HFF-Myc (cell line): ENCODE measurements at places on chromosomes 1 and 21.

DNA sequence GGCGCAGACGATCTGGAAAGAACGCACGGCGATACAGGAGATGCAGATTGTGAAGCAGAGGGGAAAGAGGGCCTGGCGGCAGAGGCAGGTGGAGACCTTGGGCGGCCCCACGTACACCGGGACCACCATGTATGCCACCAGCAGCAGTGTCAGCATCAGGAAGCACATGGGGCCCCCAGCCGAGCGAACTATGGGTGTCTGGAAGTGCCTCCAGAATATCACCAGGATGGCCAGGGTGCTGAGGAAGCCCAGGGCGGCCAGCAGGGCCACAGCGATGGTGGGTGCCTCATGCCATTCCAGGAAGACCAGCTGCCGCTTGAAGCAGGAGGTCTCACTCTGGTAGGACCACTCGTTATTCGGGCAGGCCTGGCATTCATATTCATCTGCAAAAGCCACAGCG is 19.3 kb downstream of the TAS1R2 start:
- no peak for DNase-seq

DNA sequence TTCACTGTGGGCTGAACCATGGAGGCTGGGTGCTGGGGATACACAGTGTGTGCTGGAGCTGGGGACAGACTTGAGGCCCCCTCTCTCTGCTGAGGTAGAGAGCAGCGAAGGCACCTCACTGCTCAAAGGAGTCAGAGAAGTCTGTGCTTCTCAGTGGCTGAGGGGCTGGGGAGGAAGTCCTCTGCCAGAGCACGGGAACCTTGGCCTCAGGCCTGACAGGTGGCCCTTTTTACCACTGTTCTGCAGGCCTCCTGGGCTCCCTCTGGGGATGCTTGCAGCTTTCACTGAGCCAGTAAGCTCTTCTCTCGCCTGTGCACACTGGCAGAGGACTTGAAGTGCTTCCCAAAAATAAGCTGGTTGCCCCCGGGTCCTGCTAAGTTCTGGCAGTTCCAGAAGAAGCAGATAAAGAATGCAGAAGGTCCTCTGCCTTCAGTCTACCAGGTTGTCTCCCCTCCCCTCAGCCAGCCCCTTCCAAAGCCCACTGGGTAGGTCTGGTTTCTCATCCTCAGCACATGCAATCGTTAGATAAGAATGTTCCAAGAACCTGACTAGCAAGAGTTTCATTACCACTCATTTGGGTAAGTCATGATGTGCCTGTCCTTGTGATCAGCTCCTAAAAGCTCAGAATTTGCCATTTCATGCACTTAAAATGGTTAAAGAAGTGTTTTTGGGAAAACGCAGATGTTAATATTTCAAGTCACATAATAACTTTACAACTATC is 53.9 kb downstream of the TENT5C start:
- no peak for DNase-seq

GRCh38 chr1:69485616-69486015 is 82.1 kb upstream of the LRRC7 start:
- no peak for DNase-seq

DNA sequence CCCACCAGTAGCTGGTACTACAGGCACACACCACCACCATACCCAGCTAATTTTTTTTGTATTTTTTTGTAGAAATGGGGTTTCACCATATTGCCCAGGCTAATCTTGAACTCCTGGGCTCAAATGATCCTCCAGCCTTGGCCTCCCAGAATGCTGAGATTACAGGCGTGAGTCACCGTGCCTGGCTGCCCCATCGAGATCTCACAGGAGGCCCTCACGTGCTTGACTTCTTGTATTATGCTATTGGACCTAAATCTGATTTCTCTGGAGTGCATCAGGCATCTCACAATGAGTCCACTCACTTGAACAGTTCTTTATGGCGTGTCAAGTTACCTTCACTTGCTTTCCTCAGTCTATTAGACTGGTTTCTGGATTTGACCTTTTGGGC is 9.3 kb upstream of the RSRP1 start:
- DNase-seq, result no peak

DNA sequence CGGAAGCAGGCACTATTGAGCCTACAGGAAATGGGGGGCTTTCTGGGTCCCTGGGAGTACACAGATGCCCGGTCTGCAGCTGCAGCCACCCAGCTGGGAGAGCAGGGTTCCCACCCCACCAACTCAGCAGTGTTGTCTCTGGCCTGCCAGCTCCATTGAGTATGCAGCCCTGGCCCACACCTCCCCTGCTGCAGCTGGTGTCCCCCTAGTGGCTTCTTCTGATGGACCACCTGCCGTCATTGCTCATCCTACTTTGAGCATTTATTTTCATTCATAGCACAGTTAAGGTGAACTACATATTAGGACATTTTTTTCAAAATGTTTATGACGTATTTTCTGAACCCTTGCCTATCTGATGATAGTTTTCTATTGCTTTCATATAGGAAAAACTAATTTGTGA is 189.8 kb upstream of the LYPLAL1 start:
- DNase-seq, result no peak

DNA sequence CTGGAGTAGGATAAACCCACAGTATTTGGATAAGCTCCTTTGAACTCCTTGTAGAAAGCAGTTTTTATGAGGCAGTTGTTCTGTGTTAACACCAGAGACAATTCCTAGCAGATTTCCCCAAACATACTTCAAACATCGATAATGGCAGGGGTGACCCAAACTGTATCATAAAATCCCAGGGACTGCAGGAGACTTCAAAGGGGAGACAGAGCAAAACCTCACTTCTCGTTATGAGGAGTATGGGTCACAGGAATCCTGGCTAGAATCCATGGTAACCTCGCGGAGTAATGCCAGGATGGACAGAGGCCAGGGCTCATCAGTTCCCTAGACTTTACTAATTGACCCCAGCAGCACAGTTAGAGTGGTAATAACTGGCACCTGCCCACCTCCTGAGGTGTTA is 148.0 kb downstream of the DHRS3 start:
- no peak for DNase-seq

DNA sequence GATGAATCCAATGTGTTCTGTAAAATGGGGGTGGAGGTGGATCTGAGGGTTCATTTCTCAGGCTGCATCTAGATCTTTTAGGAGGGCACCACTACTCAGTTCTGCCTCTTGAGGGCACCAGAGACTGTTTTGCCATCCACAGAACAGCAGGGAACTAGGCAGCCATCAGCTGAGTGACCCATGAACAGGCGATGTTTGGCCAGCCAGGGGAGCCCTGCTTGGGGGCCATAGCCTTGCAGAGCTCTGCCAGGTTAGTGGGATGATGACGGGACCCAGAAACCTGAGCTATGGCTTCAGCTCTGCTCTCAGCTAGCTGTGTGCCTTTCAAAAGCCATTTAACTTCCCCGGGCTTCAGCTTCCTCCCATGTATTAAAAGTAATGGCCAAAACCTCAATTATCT is 13.4 kb upstream of the NOS1AP start:
- peak; percentile 66 for DNase-seq

- DNase-seq, result no peak
Measured at GRCh38 chr1:229383961-229384360, 41.1 kb upstream of the CCSAP start.

DNA sequence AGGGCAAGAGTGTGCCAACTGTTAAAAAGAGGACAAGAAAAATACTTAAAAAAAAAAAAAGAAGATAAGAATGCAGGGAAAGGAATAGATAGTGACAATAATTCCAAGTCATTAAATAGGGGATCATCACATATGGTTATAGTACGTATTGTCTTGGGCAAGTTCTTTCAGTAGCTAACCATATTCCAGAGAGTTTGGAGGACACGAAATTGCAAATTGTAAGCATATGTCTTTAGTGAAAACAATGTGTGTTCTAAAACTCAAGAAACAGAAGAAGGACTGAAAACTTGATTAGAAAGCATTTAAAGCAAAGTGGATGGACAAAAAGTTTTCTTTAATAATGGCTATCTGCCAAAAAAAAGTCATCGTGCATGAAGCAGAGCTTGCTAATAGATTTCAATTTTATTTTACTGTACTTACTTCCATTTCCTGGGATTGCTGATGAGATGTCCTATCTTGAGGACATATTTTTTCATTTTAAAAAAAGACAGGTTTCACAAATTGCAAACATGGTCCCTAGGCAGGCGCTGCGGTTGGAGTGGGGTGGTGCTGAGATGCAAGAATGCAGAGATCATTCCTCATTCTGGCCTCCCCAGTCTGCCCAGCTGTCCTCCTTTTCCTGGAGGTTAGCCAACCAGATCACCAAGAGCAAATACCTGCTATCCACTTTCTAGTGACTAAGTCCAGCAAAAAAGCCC is 11.9 kb downstream of the TSPAN2 start:
- no peak for DNase-seq

DNA sequence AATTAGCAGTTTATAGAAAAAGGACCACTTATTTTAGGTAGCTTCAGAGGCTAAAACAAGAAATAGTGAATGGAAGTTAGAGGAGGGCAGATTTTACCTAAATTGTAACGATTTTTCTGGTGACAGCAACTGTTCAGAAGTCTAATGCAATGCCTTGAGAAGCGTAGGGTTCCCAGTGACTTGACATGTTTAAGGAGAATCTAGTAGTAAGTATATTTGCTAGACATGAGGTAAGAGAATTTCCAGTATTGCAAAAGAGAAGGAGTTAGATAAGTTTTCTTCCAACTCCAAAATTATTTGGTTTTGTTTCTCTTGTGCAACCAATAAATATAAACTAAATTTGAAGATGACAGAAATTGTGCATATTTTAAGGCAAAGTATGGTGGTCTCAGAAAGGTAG is 140.0 kb downstream of the SMYD3 start:
- no peak for DNase-seq

DNA sequence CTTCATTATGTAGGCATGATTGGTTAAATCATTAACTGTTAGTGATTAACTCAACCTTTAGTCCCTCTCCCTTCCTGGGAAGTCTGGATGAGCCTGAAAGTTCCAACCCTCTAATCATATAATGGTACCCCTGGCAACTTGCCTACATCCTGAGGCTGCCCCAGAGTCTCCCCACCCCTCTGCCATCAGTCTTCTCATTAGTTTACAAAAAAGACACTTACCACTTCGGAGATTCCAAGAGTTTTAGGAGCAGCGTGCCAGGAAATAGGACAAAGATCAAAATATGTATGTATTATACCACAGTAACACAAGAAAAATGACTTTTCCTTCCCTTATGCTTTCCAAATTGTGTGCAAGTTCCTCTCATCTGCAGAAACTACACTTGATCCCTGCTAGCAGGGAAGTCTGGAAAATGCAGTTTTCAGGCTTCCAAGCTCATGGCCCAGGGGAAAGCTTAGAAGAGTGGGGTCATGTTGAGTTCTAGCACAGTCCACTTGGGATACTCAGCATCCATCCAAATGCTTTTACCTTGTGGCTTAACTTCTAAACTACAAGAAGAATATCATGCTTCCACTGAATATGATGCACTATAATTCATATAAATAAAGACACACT is 64.6 kb upstream of the PPIH start:
- DNase-seq, result no peak

GRCh38 chr1:100624886-100625610 is 87.1 kb downstream of the GPR88 start:
- DNase-seq, result no peak

GRCh38 chr1:8127171-8127641 is 101.1 kb upstream of the ERRFI1 start:
- no peak for DNase-seq

GRCh38 chr1:228109962-228110488 is 926 bp upstream of the MRPL55 start:
- no peak for DNase-seq

DNA sequence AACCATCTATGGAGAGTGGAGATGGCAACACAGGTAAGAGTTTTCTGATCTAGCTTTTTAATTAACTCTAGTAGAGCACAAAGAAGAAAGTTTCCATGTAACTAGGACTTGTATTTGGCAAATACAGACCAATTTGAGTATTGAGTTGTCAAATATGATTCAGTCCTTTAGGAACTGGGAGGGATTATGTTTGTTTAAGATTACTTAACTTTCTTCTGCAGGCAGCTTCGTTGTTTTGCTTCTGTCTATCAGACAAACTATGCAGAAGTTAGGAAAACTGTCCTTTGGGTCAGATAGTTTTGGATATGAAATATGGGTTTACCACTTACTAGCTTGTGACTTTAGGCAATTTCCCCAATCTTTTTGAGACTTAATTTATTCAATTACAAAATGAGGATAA is 111.8 kb downstream of the POU2F1 start:
- DNase-seq, result no peak

DNA sequence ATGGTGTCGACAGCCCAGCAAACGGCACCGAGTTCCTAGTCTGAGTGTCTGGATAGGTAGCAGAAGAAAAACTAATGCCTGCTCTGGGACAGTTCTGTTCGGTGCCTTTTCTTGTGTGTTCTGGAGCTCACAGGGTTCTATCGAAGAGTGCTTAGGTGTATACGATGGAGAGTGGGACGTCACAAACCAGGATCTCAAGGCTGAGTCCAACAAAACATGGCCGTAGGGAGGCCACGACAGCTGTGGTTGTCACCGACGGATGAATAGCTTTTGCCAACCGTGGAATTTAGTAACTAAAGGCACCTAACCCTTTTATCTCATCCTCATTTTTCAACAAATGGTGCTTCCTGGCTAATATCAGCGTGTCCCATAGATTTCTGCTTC is 635 bp upstream of the SYNJ1 start:
- no peak for DNase-seq

- DNase-seq, result no peak
Measured at GRCh38 chr1:89546934-89547562, 22.4 kb downstream of the LRRC8B start.

DNA sequence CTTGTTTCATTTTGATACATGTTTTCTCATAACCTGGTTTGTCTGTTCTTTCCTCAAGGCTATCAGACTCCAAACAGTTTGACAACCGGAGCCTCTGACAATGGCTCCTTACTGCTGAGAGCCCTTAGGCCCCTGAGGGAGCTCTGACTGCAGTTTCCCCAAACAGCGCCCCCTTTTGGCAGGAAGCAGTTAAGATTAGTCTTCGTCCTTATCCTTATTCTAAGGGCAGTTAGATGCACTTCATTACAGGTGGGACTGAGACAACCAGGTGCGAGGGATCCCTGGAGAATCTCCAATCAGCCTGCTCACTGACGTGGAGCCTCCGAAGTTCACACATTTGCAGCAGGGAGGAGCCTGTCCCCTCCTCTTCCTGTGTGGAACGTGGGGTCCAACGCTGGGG is 393.1 kb downstream of the BRINP3 start:
- no peak for DNase-seq

- no peak for DNase-seq
Measured at GRCh38 chr1:167683226-167683625, 38.6 kb upstream of the MPZL1 start.
